CD4-positive, CD25-positive, alpha-beta regulatory T cell (primary cell): ENCODE measurements at places on chromosomes 3 and 15.
A peak's percentile ranks its signal among the peaks of the same experiment; 100 is the strongest.

- DNase-seq: peak; percentile 15
Measured at GRCh38 chr3:10758304-10759037, 57.6 kb upstream of the SLC6A11 start.

GRCh38 chr15:47791161-47791560 lies 73.9 kb downstream of the SEMA6D start:
- no peak for DNase-seq

GRCh38 chr3:65545429-65545828 lies 493.3 kb downstream of the MAGI1 start:
- no peak for DNase-seq

DNA sequence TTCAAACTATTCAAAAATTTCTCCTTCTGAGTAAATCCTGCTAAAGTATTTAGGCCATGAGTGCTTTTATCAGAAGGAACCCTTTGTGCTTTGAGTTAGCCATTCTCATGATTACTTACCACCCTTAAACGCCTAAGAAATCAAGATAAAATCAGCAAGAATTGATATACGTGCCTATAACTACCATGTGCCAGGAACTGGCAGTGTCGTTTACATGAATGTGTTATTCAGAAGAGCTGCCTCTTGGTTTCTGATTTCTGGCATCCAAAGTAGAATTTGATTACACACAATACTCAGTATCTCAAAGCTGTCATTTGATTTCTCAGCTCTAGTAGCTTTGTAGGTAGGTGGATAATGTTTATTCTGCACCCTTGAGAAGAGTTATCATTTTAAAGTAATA lies 351.3 kb upstream of the CCDC54 start:
- no peak for DNase-seq

DNA sequence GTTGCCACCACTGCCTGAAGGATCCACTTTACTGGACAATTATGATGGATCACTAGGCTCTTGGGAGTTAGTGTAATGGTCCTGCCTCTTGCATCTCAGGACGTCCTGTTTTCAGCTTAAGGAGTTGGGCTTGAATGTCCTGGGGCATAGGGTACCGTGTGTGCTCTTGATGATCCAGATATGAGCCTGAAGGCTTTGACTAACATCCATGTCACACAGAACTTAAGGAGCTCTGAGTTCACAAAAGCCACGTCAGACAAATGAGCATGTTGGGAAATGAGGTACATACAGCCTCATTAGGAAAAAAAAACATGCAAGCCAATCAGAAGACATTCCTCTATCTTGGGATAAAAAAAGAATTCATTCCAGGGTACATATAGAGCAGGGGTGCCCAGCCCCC lies 40.8 kb downstream of the CA12 start:
- DNase-seq: no peak

GRCh38 chr3:45381168-45381852 lies 7.1 kb upstream of the LARS2 start:
- DNase-seq: no peak
